Pericardium fibroblast (primary cell): ENCODE measurements at places on chromosomes 13 and 19. TPM values are rescaled to one million over a fixed set of nuclear protein-coding genes. Genes with fewer than 3 reads are reported as not detected.

FCGBP gene
- total RNA-seq: 0.17 TPM in 1 of 2 replicates, not detected in the other

CATSPERD gene
- not detected in 2 replicates for total RNA-seq

CLEC4M gene
- total RNA-seq: not detected in 2 replicates

TMEM38A gene
- 0.34 and 1.8 TPM in 2 replicates for total RNA-seq

MRPL57 gene
- 30.6 and 33.5 TPM in 2 replicates for total RNA-seq

ZNF497 gene
- total RNA-seq: 0.17 and 0.47 TPM in 2 replicates

KEAP1 gene
- 53.6 and 78.1 TPM in 2 replicates for total RNA-seq

ATP12A gene
- total RNA-seq: not detected in 2 replicates

KCNRG gene
- total RNA-seq: 0.09 and 0.70 TPM in 2 replicates

DACH1 gene
- under 0.01 and 0.09 TPM in 2 replicates for total RNA-seq

C19orf67 gene
- total RNA-seq: not detected in 2 replicates

UBE2M gene
- 22.0 and 27.4 TPM in 2 replicates for total RNA-seq

ZNF221 gene
- total RNA-seq: 4.3 and 6.3 TPM in 2 replicates

TPTE2 gene
- not detected in 2 replicates for total RNA-seq

N4BP2L2 gene
- 30.4 and 43.5 TPM in 2 replicates for total RNA-seq

PCDH17 gene
- under 0.01 and 31.2 TPM in 2 replicates for total RNA-seq

SLC25A15 gene
- 10.6 and 13.3 TPM in 2 replicates for total RNA-seq

ZNF780B gene
- total RNA-seq: 4.6 and 20.4 TPM in 2 replicates

CD70 gene
- total RNA-seq: 0.17 TPM in 1 of 2 replicates, not detected in the other

CLDND2 gene
- not detected in 2 replicates for total RNA-seq

DIS3 gene
- 16.8 and 24.6 TPM in 2 replicates for total RNA-seq

ZNF493 gene
- 2.3 and 3.3 TPM in 2 replicates for total RNA-seq

SHD gene
- 0.68 TPM in 1 of 2 replicates, not detected in the other for total RNA-seq

CRB3 gene
- total RNA-seq: not detected in 2 replicates

RFXANK gene
- total RNA-seq: 60.1 and 69.4 TPM in 2 replicates

CUL4A gene
- 84.0 and 86.6 TPM in 2 replicates for total RNA-seq
